ENCODE measurements at places on chromosomes 6 and 20. TPM values are rescaled to one million over a fixed set of nuclear protein-coding genes. Genes with fewer than 3 reads are reported as not detected.

GRCh38 chr20:20668639-20669038, 43.8 kb downstream of the RALGAPA2 start:
- peaks cover 55% of the 10 kb centered on the region for H3K4me1 ChIP-seq
- DNase-seq, result peak; percentile 63
- no peak overlapping the region for H3K27ac ChIP-seq
- no peaks in the 10 kb centered on the region for H3K27me3 ChIP-seq
- H3K36me3 ChIP-seq, result no peaks in the 10 kb centered on the region

GRCh38 chr6:34142061-34142998, 3.6 kb downstream of the GRM4 start:
- H3K4me3 ChIP-seq, result no peak overlapping the region
- no peak overlapping the region for H3K27ac ChIP-seq
- H3K4me1 ChIP-seq, result peaks cover 29% of the 10 kb centered on the region
- no peak for DNase-seq
- H3K27me3 ChIP-seq, result peaks cover 71% of the 10 kb centered on the region
- peaks cover 9% of the 10 kb centered on the region for H3K36me3 ChIP-seq

- H3K4me3 ChIP-seq, result no peak overlapping the region
- H3K27me3 ChIP-seq, result peaks cover 6% of the 10 kb centered on the region
- H3K27ac ChIP-seq, result no peak overlapping the region
Measured at GRCh38 chr20:24651976-24652345, 182.5 kb downstream of the SYNDIG1 start.

- H3K27me3 ChIP-seq, result peaks cover 8% of the 10 kb centered on the region
- no peak overlapping the region for H3K27ac ChIP-seq
- no peaks in the 10 kb centered on the region for H3K36me3 ChIP-seq
- DNase-seq, result no peak
- no peak overlapping the region for H3K4me3 ChIP-seq
- no peaks in the 10 kb centered on the region for H3K4me1 ChIP-seq
Measured at GRCh38 chr6:99254616-99255550, 94.6 kb downstream of the FAXC start.

GRCh38 chr20:41318271-41318649, 729 bp upstream of the ZHX3 start:
- H3K36me3 ChIP-seq, result no peaks in the 10 kb centered on the region
- no peak for DNase-seq
- no peak overlapping the region for H3K27ac ChIP-seq
- H3K4me3 ChIP-seq, result peak overlapping the region; percentile 78

DNA sequence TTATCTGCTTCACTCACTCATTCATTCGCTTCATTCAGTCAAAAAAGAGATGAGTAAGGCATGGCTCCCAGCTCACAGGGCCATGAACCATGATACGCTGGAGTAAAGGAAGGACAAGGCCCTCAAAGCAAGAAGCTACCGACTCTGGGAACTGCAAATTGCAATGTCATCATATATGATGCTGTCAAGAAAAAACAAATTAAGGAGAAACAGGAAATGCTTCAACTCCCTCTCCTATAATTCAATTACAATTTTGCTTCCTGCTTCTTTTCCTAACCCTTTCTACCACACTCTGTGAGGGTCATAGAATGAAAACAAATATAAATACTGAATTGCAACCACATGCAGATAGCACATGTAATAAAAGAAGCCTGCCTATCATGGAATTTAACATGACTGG, 725.7 kb upstream of the FLRT3 start:
- DNase-seq, result no peak
- H3K4me3 ChIP-seq, result no peak overlapping the region
- H3K27me3 ChIP-seq, result no peaks in the 10 kb centered on the region

DNA sequence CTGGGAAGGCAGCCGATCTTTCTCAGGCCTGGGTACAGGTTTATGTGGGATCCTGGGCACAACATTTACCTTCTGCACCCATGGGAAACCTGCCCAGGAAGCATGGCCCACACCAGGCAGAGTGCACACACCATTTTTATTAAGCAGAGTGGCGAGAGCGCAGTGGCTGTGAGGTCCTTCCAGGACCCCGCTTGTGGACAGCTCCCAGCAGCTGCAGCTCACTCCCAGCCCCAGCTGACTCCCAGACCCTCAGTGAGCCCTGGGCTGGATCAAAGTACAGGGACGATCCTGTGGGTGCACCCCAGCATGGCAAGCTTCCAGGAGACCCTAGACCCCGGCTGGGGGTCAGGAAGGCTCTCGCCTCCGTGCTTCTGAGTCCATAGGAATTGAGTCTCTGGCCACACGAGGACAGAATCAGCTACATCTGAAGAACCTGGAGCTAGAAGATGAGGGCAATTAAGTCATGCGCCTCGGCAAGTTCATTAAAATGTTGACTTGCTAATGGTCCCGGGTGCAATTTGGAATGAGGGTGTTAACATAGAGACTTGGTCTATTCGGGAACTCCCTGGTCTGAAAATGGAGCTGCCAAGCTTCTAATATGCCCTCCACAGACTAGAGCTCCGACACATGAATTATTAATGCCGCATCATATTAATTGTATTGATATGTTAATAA, 65.4 kb upstream of the SLCO4A1 start:
- H3K4me1 ChIP-seq, result peaks cover 6% of the 10 kb centered on the region
- no peak overlapping the region for H3K4me3 ChIP-seq
- H3K36me3 ChIP-seq, result peaks cover 19% of the 10 kb centered on the region
- no peak overlapping the region for H3K27ac ChIP-seq
- no peak for DNase-seq
- peaks cover 40% of the 10 kb centered on the region for H3K27me3 ChIP-seq

PXMP4 gene
- not detected for polyA plus RNA-seq

DNA sequence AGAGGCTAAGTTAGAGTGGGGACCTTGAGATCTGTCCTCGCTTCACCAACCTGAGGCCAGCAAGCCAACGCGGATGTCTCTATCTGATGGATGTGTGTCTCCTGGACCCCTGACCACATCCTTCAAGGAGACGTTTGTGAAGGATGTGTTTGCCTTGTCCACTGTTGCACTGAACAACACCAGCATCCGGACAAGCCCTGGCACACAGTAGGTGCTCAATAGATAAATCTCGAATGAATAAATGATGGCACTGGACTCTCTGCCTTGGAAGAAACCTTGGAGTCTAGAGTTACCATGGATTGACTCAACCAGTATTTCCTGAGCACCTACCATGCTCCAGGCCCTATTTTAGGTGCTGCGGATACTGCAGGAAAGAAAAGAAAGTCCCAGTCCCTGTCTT, 97.7 kb upstream of the PTPN1 start:
- DNase-seq, result no peak
- H3K36me3 ChIP-seq, result no peaks in the 10 kb centered on the region

KHDC1 gene
- polyA plus RNA-seq, result 2.6 TPM

GRCh38 chr6:132310921-132311320, 90.4 kb downstream of the MOXD1 start:
- no peaks in the 10 kb centered on the region for H3K27me3 ChIP-seq
- no peak overlapping the region for H3K27ac ChIP-seq
- no peak for DNase-seq
- H3K4me3 ChIP-seq, result no peak overlapping the region
- H3K36me3 ChIP-seq, result peaks cover 28% of the 10 kb centered on the region
- peaks cover 21% of the 10 kb centered on the region for H3K4me1 ChIP-seq

EFCAB8 gene
- not detected for polyA plus RNA-seq

CST2 gene
- not detected for polyA plus RNA-seq

GRCh38 chr6:36442103-36442670, 467 bp downstream of the PXT1 start:
- H3K4me3 ChIP-seq, result peak overlapping the region; percentile 99
- no peaks in the 10 kb centered on the region for H3K27me3 ChIP-seq
- no peaks in the 10 kb centered on the region for H3K36me3 ChIP-seq
- peak overlapping the region; percentile 83 for H3K27ac ChIP-seq
- peaks cover 37% of the 10 kb centered on the region for H3K4me1 ChIP-seq
- DNase-seq, result no peak

Data from naive B cell (primary cell).